ENCODE measurements at places on chromosomes 7 and 10.
A peak's percentile ranks its signal among the peaks of the same experiment; 100 is the strongest.

- DNase-seq, result peak; percentile 75
These were observed 444.3 kb downstream of the AUTS2 start for GRCh38 chr7:70042533-70042932.

- no peak for DNase-seq
These were observed 386.3 kb downstream of the TNS3 start for GRCh38 chr7:47195641-47196040.

- DNase-seq, result no peak
These were observed 181.3 kb downstream of the RTKN2 start for GRCh38 chr10:62087329-62087728.

- DNase-seq, result no peak
These were observed 134.4 kb upstream of the DLX6 start for GRCh38 chr7:96870934-96871333.

DNA sequence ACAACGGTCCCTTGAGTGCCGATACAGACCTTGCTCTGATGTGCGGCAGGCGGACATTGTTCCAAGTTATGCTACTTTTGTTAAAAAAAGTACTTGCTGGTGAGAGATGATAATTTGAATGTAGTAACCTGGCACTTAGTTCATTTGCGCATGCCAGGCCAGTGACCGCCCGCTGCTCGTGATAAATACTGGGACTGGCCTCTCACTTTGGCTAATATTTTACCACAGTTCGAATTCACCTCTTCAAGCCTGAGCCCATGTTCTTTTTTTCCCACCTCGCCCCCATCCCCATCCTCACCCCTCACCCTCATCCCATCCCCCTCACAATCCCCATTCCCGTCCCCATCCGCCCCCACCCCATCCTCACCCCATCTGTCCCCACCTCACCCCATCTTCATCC, 126.4 kb downstream of the DNAJB6 start:
- DNase-seq, result no peak

- DNase-seq, result no peak
These were observed 48.7 kb downstream of the SIRT1 start for GRCh38 chr10:67933199-67933598.
